ENCODE measurements at places on chromosomes 11 and 22.

- peak; percentile 1 for DNase-seq
Measured at GRCh38 chr11:64088162-64089026, 52.7 kb downstream of the FLRT1 start.

GRCh38 chr11:115221461-115222069 lies 282.6 kb downstream of the CADM1 start:
- no peak for DNase-seq

- DNase-seq = no peak
Measured at GRCh38 chr11:77828926-77829325, 8.0 kb downstream of the AAMDC start.

DNA sequence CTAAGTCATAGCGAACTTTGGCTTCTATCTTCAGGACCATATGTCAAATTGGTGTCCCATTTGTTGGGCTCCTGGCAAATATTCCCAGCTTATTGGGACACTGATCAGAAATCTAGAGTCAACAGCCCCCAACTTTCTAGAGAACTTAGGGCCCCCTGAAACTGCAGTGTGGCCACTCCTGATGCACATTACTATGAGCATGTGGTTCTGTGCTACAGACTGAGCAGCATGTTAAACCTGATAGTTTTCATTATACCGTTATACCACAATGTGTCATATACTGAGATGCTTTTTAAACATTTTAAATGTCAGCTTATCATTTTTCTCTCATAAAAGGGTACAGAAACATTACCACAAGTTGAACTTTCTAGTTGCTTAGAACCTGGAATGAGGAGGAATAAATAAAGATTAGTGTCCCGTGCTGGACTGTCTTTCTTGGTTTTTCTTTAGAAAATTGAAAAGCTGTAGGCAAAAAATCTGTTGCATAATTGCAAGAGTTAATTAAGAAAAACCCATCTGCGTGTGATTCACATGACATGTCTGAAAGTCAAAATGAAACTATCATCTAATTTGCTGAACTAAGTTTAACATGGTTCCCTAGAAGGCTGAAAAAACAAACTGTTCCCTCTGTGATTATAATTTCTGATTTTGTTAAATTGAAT lies 16.4 kb upstream of the CTSC start:
- peak; percentile 81 for DNase-seq

Measured in OCI-M1 (cell line).